Vein endothelial cell (primary cell): ENCODE measurements at places on chromosomes 2 and 18. TPM values are rescaled to one million over a fixed set of nuclear protein-coding genes. Genes with fewer than 3 reads are reported as not detected.

Gene UGT1A4
- not detected in 2 replicates for total RNA-seq

Gene GPR75
- 3.9 and 4.2 TPM in 2 replicates for total RNA-seq

Gene EGR4
- total RNA-seq = not detected in 2 replicates

Gene TANC1
- 89.2 and 98.1 TPM in 2 replicates for total RNA-seq

Gene AGPS
- total RNA-seq = 56.5 and 62.6 TPM in 2 replicates

Gene CGREF1
- total RNA-seq = 3.2 and 8.5 TPM in 2 replicates
